ENCODE measurements at places on chromosomes 3 and 15.

GRCh38 chr3:101939361-101940049 lies 90.2 kb downstream of the NFKBIZ start:
- no peak overlapping the region for H3K27ac ChIP-seq
- DNase-seq = no peak
- no peaks in the 10 kb centered on the region for H3K27me3 ChIP-seq
- no peaks in the 10 kb centered on the region for H3K36me3 ChIP-seq
- H3K4me1 ChIP-seq = peaks cover 26% of the 10 kb centered on the region
- H3K4me3 ChIP-seq = no peak overlapping the region

DNA sequence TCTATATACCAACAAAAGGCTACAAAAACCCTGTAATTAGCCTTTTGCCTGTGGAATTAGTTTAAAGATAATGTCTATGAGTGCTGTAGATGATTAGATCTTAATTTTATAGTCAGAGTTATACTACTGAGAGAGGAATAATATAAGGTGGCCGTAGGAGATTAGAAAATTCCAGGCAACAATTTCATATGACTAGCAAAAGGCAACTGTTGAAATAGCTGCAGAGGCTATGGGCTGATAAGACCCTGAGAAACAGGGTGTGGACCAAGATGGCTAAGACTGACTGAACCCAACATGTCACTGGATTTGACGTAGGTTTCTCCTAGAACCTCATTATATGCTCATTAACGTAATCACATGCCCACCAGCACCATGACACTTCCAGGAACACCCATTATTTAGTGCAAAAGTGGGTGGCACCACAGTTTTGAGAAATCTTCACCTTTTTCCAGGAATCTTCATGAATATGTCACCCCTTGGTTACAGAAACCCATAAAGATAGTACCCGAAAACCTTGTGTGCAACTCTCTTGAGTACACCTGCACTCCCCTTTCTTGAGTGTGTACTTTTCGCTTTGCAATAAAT lies 29.1 kb upstream of the SCG3 start:
- no peaks in the 10 kb centered on the region for H3K27me3 ChIP-seq
- H3K4me1 ChIP-seq = no peaks in the 10 kb centered on the region
- H3K4me3 ChIP-seq = no peak overlapping the region
- no peak overlapping the region for H3K27ac ChIP-seq
- DNase-seq = no peak

- H3K27me3 ChIP-seq = peaks cover 11% of the 10 kb centered on the region
- peak overlapping the region; percentile 12 for H3K27ac ChIP-seq
- peak; percentile 59 for DNase-seq
- H3K4me1 ChIP-seq = peaks cover 4% of the 10 kb centered on the region
- no peaks in the 10 kb centered on the region for H3K36me3 ChIP-seq
Measured at GRCh38 chr3:194312743-194313281, 38.3 kb downstream of the CPN2 start.

- H3K36me3 ChIP-seq = no peaks in the 10 kb centered on the region
- no peak overlapping the region for H3K4me3 ChIP-seq
- DNase-seq = no peak
- H3K27me3 ChIP-seq = no peaks in the 10 kb centered on the region
Measured at GRCh38 chr15:28873585-28874190, 12.1 kb upstream of the APBA2 start.

DNA sequence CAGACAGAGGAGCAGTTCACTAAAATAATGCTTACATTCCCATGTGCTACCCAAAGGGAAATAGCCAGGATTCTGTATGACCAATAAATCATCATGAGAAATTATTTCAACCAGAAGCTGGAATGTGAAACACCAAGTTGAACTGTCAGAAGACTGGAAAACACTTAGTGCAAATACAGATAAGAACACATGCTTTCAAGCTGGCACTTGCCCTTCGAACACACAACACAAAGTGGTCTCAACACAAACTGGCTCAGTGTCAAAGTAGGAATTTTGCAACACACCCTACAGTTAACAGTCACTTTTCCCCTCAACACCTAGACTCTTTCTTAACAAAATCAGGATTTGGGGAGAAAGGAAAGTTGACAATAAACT lies 1.3 kb downstream of the FSD2 start:
- H3K4me3 ChIP-seq = no peak overlapping the region
- H3K27ac ChIP-seq = no peak overlapping the region
- H3K27me3 ChIP-seq = no peaks in the 10 kb centered on the region
- H3K36me3 ChIP-seq = no peaks in the 10 kb centered on the region
- H3K4me1 ChIP-seq = peaks cover 8% of the 10 kb centered on the region

- no peak overlapping the region for H3K4me3 ChIP-seq
- no peak overlapping the region for H3K27ac ChIP-seq
- no peaks in the 10 kb centered on the region for H3K4me1 ChIP-seq
- H3K27me3 ChIP-seq = no peaks in the 10 kb centered on the region
- DNase-seq = no peak
Measured at GRCh38 chr3:45832699-45833098, 9.2 kb downstream of the LZTFL1 start.

- no peak overlapping the region for H3K27ac ChIP-seq
- H3K27me3 ChIP-seq = no peaks in the 10 kb centered on the region
- DNase-seq = no peak
- no peaks in the 10 kb centered on the region for H3K36me3 ChIP-seq
Measured at GRCh38 chr15:99197856-99198255, 51.5 kb downstream of the TTC23 start.

- H3K27ac ChIP-seq = no peak overlapping the region
- H3K36me3 ChIP-seq = no peaks in the 10 kb centered on the region
- H3K4me1 ChIP-seq = no peaks in the 10 kb centered on the region
Measured at GRCh38 chr15:79154483-79155135, 64.0 kb upstream of the RASGRF1 start.

DNA sequence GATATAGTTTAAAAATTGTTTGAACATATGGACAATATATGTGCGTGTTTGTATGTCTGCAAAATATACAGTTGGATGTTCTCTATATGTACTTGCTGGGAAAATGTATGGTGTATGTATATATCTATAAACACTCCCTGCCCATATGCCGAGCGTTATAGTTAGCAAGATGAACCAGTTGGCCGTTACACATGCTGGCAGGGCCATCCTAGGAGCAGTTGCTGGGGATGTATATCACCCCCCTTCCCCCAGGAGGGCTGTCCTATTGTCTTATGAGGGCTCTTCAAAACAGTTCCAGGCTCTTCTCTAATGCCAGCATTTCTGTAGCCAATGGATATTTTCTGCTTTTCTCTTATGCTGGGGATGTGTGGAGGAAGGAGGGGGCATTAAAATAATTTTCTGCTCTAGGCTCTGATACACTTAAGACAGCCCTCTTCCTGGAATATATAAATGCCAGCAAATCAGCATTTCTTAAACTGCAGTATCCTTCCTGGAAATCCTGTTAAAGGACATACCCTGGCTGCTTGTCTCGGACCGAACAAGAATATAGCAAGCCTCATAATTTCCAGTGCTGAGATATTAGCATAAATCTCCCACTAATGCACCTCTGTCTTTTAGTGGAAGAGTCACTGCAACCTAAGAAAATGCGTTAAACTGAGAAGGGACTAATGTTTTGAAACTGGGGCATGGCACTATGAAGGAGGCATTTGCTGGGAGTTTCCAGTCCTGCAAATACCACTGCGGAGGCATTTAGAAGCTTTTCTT lies 134.4 kb downstream of the MDFIC2 start:
- H3K27me3 ChIP-seq = peaks cover 12% of the 10 kb centered on the region
- H3K4me3 ChIP-seq = no peak overlapping the region
- no peaks in the 10 kb centered on the region for H3K36me3 ChIP-seq
- no peak overlapping the region for H3K27ac ChIP-seq

DNA sequence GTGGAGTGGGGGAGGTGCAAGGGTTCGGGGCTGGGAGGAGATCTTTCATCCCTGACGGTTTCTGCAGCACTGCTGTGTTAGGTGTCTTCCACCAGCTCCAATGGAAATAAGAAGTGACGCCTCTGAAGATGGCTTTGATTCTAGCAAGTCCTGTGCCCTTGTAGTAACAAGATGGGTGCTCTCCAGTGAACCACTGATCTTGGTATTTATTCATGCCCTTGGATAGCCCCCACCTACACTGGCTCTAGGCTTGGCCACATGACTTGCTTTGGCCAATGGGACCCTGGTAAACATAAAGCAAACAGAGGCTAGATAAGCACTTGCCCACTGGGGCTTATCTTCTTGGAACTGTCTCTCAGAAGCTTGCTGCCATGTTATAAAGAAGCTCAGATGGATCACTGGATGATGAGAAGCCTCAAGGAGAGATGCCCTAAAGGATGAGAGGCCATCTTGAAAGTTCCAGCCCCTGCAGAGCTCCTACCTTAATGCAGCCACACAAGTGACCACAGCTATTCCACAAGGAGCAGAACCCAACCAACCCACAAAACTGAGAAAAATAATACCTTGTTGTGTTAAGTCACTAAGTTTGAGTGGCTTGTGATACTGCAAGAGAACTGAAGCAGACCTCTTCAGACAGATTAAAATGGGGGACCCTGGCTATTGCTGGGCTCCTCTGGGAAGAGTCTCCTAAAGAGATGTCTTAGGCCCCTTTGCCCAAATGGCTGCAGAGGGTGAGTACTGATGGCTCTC lies 137.9 kb downstream of the PDCD6IP start:
- H3K27me3 ChIP-seq = no peaks in the 10 kb centered on the region
- DNase-seq = no peak
- H3K4me1 ChIP-seq = no peaks in the 10 kb centered on the region
- no peak overlapping the region for H3K4me3 ChIP-seq

GRCh38 chr3:128616516-128617269 lies 33.9 kb downstream of the RPN1 start:
- H3K4me3 ChIP-seq = no peak overlapping the region
- H3K27ac ChIP-seq = peak overlapping the region; percentile 91
- DNase-seq = no peak
- H3K27me3 ChIP-seq = no peaks in the 10 kb centered on the region
- no peaks in the 10 kb centered on the region for H3K36me3 ChIP-seq

GRCh38 chr3:189355481-189356201 lies 183.9 kb downstream of the TPRG1 start:
- H3K27me3 ChIP-seq = no peaks in the 10 kb centered on the region
- H3K27ac ChIP-seq = peak overlapping the region; percentile 74
- DNase-seq = peak; percentile 23
- H3K36me3 ChIP-seq = no peaks in the 10 kb centered on the region
- H3K4me3 ChIP-seq = no peak overlapping the region
- H3K4me1 ChIP-seq = peaks cover 20% of the 10 kb centered on the region

Measured in transverse colon (tissue), 4 donors.